ENCODE measurements at places on chromosomes 13 and 19.

DNA sequence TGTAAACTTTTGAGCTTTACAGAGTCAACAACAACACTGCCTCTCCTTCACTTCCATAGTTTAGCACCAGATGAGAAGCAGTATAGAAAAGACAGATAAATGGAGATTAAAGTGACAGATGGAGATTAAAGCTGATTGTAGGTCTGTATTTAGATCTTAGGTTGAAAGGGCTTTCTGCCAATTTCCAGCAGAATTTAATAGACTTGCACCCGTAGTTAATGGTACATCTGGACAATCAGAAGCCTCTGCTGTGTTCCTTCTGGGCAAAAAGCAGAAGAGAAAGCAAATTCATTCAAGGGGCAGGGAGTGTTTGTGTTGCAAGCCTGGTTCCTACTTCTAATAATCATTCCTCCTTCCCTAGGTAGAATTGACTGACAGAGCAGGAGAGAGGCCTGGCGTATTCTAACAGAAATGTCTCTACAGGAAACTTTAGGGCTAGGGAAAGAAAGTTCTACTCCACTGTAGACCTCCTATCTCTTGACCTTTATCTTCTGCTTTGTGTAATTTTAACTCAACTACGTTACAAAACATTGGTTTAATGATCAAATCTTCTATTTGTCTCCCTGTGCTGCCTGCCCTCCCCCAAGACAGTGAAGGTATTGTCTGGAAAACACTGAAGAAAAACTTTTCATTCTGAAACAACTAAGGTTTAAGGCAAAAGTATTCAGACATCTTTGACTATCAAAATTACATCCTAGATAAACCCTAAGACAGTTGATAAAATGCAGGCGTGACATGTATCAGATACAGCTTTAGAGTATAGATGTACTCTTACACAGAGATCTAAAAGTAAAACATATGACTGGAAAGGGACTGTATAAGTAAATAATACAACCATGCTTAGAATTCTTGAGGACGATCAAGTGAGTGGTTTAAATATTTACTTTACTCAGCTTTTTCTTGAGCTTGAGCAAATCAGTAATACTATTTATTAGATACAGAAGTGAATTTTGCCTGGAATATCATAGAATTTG lies 44.4 kb downstream of the GPC6 start:
- DNase-seq: no peak

DNA sequence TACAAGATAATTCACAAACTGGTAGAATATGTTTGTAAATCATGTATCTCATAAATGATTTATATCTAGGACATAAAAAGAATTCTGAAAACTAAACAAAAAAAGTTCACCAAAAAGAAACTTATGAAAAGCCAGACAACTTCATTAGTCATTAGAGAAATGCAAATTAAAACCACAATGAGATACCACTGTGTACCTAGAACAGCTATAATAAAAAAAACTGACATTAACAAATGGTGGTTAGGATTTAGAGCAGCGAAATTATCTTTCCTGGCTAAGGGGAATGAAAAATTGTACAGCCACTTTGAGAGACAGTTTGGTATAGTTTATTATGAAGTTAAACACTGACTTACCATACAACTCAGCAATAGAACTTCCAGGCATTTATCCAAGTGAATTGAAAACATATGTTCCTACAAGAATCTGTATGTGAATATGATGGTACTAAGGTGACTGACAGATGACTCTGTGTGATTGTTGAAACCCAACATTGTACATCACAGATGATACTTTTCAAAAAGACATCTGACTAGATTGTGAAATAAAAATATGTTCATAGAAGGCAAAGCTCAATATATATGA lies 41.8 kb downstream of the UGGT2 start:
- DNase-seq: peak; percentile 44

DNA sequence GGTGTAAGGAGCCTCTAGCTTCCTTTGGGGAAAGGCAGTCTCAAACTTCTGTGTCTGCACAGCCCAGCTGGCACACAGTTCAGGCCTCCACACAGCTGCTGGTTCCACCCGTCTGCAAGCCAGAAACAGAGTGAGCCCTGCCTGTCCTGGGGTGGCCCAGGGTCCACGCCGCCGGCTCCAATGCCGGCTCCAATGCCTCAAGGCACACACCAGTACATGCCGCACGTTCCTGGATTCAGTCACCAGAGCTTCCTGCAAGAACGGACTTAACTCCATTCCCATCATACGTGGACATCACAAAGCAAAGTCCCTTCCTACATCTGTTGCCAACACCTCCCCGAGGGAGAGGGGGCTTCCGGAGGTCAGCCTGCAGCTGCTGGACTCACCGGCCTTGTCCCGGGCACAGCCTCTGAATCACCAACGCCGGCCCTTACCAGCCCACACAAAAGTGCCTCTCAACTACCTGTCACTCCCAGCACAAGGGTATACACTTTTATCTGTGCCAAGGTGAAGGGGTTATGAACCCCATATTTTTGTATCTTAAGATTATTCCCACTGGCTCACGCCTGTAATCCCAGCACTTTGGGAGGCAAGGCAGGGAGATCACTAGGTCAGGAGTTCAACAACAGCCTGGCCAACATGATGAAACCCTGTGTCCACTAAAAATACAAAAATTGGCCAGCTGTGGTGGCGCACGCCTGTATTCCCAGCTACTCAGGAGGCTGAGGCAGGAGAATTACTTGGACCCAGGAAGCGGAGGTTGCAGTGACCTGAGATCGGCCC lies 8.5 kb downstream of the SH3GL1 start:
- peak; percentile 39 for DNase-seq

DNA sequence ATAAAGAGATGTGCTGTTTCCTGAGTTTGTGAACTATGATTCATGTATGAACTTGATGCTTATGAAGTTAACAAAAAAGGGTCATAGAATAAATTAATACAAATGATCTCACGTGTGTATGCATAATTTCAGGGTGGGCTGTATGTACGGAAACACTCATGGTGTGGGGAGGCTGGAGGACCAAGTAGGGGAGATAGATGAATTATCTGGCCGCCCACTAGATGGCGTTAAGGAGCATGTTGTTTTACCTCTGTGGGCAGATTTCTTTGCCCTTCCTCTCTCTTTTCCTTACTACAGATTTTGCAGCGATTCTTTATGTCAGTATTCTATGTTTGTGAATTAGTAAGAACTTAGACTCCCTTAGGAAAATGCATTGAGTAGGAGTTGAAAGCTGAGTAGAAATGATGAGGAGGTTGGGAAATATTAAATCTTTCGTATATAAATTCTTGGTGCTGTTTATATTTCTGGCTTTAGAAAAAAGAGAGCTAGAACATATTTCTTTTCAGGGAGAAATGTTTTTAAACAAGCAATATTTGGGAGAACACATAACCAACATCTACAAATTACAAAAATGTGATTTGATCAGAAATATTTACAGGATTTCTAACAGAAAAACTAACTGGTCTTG lies 47.4 kb upstream of the TMTC4 start:
- peak; percentile 70 for DNase-seq

DNA sequence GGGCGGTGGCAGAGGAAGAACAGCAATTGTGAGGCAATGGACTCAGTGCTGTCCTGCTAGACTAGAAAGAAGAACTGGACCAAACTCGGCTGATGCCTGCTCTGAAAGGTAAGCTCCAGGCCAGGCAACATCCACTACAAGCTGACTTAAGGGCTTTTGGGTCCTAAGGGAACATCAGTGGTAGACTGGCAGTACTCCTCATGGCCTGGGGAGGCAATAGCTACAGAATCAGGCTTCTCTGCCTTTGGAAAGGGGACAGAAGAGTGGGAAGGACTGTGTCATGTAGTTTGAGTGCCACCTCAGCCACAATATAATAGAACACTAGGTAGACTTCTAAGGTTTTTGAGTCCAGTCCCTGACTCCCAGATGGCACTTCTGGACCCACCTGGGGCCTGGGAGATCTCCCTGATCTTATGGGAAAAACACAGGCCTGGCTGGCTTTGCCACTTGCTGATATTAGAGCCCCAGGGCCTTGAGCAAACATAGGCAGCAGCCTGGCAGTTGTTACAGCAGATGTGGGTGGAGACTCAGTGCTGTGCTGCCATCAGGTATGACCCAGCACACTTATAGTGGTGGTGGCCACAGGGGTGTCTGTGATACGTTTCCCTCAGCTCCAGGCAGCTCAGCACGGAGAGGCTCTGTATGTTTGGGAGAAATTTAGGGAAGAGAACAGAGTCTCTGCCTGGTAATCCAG lies 9.2 kb upstream of the CLC start:
- no peak for DNase-seq

DNA sequence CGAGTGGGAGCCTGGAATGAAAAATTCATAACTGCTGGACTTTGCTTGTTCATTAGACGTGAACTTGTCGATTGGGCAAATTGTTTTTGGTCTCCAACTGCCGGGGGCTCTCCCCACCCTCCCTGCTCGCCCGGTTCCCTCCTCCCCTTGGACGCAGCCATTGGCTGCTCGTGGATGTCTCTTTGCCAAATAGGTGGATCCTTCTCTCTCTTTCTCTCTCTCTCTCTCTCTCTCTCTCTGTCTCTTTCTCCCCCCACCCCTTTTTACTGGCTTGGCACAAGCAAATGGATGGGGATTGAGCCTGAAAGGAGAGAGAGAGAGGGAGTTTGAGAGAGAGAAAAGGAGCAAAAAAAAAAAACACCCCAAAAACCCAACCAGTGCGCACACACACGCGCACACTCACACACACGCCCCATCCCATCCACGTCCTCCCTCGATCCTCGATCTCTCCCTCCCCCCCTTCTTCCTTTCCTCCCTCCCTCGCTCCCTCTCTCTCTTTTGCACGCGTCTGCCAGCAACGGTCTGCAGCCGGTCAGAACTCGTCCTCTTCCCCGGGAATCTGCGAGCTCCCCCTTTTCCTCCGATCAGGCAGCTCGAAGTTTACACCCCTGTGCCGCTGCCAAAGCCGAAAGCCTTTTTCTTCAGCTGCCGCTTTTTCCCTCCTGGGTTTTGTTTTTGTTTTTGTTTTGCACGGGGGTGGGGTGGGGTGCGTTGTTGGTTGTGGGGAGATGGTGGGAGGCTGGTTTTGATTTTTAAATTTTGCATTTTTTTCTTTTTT lies 27.8 kb downstream of the NFIX start:
- peak; percentile 87 for DNase-seq

GRCh38 chr13:27772651-27773425 lies 19.4 kb upstream of the GSX1 start:
- no peak for DNase-seq

DNA sequence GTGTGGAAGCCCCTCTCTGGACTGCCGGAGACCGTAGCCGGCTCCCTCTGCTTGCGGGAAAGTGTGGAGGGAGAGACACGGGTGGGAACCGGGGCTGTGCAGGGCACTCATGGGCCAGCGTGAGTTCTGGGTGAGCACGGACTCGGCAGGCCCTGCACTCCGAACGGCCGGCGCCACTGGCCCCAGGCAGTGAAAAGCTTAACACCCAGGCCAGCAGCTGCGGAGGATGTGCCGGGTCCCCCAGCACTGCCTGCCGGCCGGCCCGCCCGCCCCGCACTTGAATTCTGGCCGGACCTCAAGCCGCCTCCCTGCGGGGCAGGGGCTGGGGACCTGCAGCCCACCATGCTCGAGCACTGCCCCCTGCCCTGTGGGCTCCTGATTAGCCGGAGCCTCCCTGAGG lies 147.0 kb downstream of the FGF9 start:
- no peak for DNase-seq

- DNase-seq: no peak
Observed at GRCh38 chr13:45149964-45150363, 29.7 kb downstream of the GTF2F2 start.

- no peak for DNase-seq
Observed at GRCh38 chr13:110841846-110842245, 73.0 kb downstream of the ANKRD10 start.

GRCh38 chr19:18717601-18718000 lies 34.1 kb downstream of the CRTC1 start:
- no peak for DNase-seq

DNA sequence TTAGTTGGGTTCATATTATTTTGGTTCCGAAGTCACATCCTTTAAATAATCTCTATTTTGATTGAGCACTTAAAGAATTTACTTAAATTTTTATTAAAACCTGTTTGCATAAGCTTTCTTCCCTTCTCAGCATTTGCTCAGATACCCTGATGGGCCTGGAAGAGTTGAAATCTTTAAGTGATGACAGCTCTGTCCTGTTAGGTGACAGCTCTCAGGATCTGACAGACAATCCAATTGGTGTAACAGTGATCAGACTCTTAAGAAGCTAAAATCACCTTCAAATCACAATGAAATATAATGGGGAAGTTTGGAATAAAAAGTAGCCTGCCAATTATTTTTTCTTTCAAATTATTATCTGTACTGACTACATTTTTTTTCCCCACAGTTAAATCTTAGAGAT lies 284.4 kb downstream of the LMO7 start:
- DNase-seq: no peak

DNA sequence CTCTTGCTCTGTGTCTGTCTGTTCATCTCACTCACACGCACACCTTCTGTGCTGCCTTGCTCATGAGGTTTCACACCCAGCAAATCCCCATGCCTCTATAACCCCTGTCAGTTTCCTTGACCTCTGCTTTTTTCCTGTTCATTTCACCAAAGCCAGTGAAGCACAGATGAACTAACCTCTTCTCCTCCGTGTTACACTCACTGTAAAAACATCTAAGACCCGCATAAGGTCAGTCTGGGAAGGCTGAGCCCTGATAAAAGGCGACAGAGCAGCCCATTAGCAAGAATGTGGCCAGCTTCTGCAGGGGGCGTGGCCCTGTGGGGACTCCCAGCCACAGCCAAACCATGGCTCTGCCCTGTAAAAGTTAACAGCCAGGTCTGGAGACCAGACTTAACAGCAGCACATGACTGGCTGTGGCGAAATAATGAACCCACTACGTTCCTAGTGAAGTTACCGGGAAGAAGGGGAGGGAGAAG lies 42.8 kb upstream of the NPAS1 start:
- peak; percentile 72 for DNase-seq

- DNase-seq: no peak
Observed at GRCh38 chr13:95226932-95227695, 74.1 kb downstream of the ABCC4 start.

DNA sequence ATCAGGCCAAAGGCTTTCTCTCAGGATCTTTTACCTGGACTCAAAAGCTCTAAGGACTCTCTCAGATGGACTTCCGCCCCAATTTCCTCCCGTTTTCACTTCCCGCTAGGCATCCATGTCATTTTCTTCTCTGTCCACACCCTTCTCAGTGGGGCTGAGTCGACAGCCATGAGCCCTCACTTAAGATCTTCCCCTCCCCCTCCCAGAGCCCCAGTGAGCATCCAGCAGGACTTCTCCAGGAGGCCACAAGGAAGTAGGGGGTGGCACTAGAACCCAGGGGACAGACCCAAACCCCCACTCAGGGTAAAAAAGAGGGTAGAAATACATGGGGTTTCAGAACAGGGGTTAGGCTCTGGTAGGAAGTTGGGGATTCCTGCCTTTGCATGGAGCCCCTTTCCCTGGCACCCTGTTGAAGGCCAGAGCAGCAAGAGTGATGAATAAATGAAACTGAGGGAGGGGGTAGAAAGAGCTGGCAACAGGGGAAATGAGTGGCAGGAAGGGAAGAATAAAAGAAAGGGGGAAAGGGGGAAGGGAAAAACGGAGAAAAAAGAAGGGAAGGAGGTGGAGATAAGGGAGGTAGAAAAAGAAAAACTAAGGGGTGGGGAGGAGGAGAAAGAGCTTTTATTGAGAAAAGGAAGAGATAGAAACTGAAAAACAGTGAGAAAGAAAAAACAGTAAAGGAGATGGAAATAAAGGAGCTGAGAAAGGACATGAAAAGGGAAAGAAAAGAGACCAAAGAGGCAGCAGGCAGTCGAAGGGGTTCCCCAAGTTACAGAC lies 42.3 kb downstream of the DEDD2 start:
- peak; percentile 57 for DNase-seq

Data from eye (tissue), 1 donor.